ENCODE measurements at places on chromosomes 4 and X.

GRCh38 chrX:11733614-11734013 is 24.4 kb upstream of the MSL3 start:
- no peak for DNase-seq

GRCh38 chr4:82739287-82740190 is 59.1 kb downstream of the SCD5 start:
- DNase-seq = peak; percentile 54

DNA sequence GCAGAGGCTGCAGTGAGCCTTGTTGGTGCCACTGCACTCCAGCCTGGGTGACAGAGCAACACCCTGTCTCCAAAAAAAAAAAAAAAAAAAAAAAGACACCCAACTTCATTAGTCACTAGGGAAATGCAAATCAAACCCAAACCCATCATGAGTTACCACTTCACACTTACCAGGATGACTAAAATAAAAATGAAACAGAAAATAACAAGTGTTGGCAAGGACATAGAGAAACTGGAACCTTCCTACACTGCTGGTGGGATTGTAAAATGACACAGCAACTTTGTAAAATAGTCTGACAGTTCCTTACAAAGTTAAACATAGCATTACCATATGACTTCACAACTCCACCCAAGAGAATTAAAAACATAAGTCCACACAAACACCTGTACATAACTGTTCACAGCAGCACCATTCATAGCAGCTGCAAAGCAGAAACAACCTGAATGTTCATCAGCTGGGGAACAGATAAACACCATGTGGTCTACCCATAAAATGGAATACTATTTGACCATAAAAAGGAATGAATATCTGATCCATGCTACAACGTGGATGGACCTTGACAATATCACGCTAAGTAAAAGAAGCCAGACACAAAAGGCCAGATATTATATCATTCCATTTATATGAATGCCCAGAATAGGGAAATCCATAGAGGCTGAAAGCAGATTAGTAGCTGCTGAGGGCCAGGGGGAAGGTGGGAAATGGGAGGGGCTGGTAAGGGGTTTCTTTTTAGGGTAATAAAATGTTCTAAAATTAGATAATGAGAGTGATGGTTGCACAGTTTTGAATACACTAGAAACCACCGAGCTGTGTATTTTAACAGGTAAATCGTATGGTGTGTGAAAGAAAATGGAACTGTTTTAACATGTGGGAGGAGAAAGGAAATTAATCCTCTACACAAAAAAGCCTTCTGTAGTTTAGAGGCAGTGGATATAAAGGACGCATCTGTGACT is 18.3 kb downstream of the CD99L2 start:
- no peak for DNase-seq

DNA sequence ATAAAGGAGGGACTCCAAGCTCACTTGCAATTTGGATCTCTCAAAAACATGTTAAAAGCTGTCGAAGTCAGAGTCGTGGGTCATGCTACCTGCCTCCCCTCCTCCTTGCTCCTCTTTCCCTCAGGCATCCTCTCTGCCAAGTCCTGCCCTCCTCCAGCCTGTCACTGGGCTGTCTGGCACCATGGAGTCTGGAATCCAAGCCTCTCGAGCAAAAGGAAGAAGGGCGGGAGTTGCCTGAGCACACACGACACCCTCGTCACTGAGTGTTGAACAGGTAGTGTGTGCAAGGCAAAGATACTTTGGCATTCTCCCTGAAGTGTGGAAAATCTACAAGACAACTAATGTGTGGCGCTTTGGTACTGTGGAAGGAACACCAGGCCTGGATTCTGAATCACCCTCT is 62.2 kb downstream of the HAUS3 start:
- DNase-seq = no peak

DNA sequence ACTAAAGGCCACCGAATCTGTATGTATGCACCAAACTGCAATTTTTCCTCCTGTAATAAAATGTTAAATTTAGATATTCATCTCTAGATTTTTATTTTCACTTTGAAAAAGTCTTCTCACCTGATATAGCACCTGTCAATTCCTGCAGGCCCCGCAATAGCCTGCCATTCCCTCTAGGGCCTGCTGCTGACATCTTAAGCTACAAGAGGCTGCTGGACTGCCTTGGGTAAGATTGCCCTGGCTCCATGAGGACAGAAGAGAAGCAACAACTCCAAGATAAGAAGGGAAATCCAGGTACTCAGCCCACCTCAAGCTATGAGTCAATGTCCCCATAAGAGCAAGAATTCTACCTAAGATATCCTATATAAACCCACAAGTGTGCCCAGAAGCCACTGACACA is 230.2 kb upstream of the AGTR2 start:
- DNase-seq = no peak

- DNase-seq = no peak
Measured at GRCh38 chr4:7104366-7105031, 36.6 kb upstream of the GRPEL1 start.

- DNase-seq = no peak
Measured at GRCh38 chrX:5155301-5155700, 1073.4 kb downstream of the NLGN4X start.

DNA sequence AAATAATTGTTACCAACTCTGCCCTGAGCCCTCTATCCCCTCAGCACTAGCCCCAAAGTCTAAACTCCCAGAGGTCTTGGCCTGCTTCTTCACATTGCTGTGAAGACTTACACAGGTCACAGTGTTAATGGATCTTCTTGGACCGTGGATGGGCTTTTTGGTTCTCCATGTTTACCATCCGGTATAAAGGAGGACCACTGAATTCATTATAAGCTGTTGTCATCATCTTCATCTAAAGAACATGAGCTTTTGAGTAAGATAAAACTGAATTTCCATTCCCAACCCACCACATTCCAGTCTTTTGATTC is 8.5 kb downstream of the NUDT11 start:
- no peak for DNase-seq

DNA sequence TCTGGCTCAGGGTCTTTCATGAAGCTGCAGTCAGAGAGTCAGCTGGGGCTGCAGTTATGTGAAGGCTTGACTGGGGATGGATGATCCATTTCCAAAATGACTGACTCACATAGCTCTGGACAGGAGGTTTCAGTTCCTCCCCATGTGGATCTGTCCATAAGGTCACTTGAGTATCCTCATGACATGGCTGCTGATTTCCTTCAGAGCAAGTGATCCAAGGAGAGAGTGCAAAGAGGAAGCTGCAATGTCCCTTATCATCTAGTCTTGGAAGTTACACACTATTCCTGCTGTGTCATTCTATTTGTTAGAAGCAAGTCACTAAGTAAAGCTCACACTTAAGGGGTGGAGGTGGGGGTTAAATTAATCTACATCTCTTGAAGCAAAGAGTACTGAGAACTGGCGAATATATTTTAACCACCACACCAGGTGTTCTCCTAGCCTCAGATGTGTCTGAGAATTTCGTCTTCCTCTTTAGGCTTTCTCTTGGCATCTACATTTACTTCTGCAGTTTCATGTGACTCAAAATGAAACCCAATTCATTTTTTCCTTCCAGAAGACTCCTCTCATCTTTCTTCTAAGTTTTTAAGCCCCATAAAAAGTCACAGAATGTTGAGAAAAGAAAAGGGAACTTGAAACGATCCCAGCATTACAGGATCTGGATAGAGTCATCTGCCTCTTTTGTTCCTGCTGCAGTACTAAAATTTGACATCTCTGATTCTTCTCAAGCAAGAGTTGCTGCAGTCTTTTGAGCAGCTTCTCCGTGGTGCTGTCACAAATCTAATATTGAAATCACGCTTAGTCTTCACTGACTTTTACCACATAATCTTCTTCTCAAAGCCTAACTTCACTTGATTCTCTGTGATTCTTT is 3.8 kb upstream of the GRPR start:
- DNase-seq = no peak

- DNase-seq = peak; percentile 0
Measured at GRCh38 chrX:70262952-70263567, 3.1 kb upstream of the P2RY4 start.

- no peak for DNase-seq
Measured at GRCh38 chrX:41971346-41971745, 48.0 kb upstream of the CASK start.

GRCh38 chr4:177393236-177393635 is 49.0 kb downstream of the AGA start:
- peak; percentile 26 for DNase-seq

DNA sequence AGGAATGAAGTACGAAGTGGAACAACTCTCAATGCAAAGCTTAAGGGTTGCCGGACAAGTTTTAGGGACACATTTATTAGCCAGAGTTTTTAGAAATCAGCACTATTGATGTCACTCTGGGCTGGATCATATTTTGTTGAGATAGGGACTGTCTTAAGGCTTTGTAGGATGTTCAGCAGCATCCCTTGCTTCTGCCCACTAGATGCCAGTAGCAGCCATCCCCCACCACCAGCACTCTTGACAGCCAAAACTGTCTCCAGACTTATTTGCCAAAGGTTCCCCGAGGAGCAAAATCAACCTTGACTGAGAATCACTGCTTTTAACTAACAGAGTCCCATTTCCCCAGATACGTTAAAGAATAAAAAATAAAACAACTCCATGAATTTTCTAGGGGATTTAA is 1497.3 kb downstream of the STIM2 start:
- no peak for DNase-seq
